ENCODE measurements at places on chromosomes 7 and 10. TPM values are rescaled to one million over a fixed set of nuclear protein-coding genes. Genes with fewer than 3 reads are reported as not detected.

The SVIL gene
- total RNA-seq, result 11.2 TPM

The GNAT3 gene
- total RNA-seq, result not detected

The HABP2 gene
- total RNA-seq, result not detected

The ACADSB gene
- total RNA-seq, result 15.4 TPM

The FFAR4 gene
- not detected for total RNA-seq

The C1QL3 gene
- not detected for total RNA-seq

The SLC26A5 gene
- total RNA-seq, result not detected

The HOXA3 gene
- total RNA-seq, result not detected

The KIFBP gene
- 16.5 TPM for total RNA-seq

GRCh38 chr10:77417806-77418640 lies 219.6 kb downstream of the KCNMA1 start:
- H3K4me1 ChIP-seq, result no peaks in the 10 kb centered on the region
- H3K27ac ChIP-seq, result no peak overlapping the region
- DNase-seq, result no peak
- no peak overlapping the region for H3K4me3 ChIP-seq

DNA sequence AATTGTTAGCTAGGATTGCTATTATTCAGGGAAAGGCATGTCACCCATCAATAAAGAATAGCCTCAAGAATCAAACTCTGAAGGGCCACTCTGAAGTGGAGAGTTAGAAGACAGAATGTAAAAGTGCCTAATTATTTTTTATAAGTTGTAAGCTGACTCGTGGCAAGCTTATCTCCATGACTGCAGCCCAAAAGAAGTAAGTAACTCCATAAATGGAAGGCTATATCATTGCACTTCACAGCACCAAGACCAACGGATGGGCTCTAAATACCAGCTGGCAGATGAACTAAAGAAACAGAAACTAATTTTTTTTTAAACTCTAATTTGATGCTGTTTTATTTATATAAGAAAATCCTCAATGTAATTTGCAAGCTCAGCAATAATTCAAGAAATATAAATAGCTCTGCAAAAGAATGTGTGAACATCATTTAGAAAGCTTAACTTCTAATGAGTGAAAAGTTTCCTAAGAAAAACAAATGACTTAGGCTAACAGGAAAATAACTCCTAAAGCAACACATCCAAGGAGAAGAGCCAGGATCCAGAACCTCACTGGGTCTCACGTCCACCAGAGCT lies 165.5 kb downstream of the SNX13 start:
- H3K27ac ChIP-seq, result no peak overlapping the region
- peaks cover 5% of the 10 kb centered on the region for H3K4me1 ChIP-seq
- no peaks in the 10 kb centered on the region for H3K36me3 ChIP-seq

GRCh38 chr7:74405191-74405898 lies 48.4 kb upstream of the GTF2IRD1 start:
- no peak for DNase-seq
- no peak overlapping the region for H3K27ac ChIP-seq
- no peak overlapping the region for H3K4me3 ChIP-seq
- no peaks in the 10 kb centered on the region for H3K4me1 ChIP-seq
- H3K36me3 ChIP-seq, result no peaks in the 10 kb centered on the region
- no peaks in the 10 kb centered on the region for H3K27me3 ChIP-seq

GRCh38 chr7:96266580-96266979 lies 55.3 kb downstream of the SLC25A13 start:
- no peak overlapping the region for H3K4me3 ChIP-seq
- H3K4me1 ChIP-seq, result peaks cover 10% of the 10 kb centered on the region
- DNase-seq, result no peak
- no peaks in the 10 kb centered on the region for H3K27me3 ChIP-seq
- H3K36me3 ChIP-seq, result peaks cover 6% of the 10 kb centered on the region

GRCh38 chr10:109963439-109963838 lies 40.1 kb upstream of the XPNPEP1 start:
- no peaks in the 10 kb centered on the region for H3K27me3 ChIP-seq
- DNase-seq, result no peak
- H3K27ac ChIP-seq, result no peak overlapping the region
- no peak overlapping the region for H3K4me3 ChIP-seq
- H3K4me1 ChIP-seq, result no peaks in the 10 kb centered on the region

GRCh38 chr7:2876031-2876731 lies 32.1 kb upstream of the GNA12 start:
- peak overlapping the region; percentile 2 for H3K4me3 ChIP-seq
- no peak for DNase-seq
- H3K27me3 ChIP-seq, result peaks cover 2% of the 10 kb centered on the region
- no peaks in the 10 kb centered on the region for H3K36me3 ChIP-seq
- peaks cover 40% of the 10 kb centered on the region for H3K4me1 ChIP-seq

GRCh38 chr10:117136391-117136975 lies 1.6 kb downstream of the VAX1 start:
- H3K4me3 ChIP-seq, result peak overlapping the region; percentile 25
- peaks cover 8% of the 10 kb centered on the region for H3K36me3 ChIP-seq
- peaks cover 16% of the 10 kb centered on the region for H3K4me1 ChIP-seq

GRCh38 chr10:60262647-60263126 lies 127.0 kb downstream of the ANK3 start:
- no peaks in the 10 kb centered on the region for H3K36me3 ChIP-seq
- no peak overlapping the region for H3K4me3 ChIP-seq
- no peaks in the 10 kb centered on the region for H3K27me3 ChIP-seq
- no peak for DNase-seq
- H3K27ac ChIP-seq, result no peak overlapping the region
- H3K4me1 ChIP-seq, result peaks cover 6% of the 10 kb centered on the region

DNA sequence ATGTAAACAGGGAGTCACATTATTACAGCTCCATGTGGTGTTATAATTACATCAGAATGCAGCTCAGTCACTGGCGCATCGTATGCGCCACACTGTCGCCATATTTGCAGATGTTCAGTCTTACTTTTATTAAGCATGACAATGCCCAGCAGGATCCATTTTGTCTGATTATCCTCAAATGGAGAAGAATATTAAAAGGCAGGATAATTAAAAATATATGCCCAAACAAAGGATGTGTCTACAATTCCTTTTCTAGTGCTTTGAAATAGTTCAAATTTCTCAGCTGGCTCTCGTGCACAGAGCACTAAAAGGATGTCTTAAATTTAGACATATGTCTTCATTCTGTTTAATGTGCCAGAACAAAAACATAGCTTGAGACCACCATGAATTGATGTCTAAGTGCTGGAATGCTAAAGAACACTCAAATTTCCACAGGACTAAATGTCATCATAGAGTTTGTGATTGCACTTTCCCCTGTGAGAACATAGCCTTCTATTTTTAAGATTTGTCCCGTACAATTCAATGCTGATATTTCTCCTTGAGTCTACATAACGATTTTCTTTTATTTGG lies 168.0 kb downstream of the DKK1 start:
- no peaks in the 10 kb centered on the region for H3K4me1 ChIP-seq
- H3K27me3 ChIP-seq, result no peaks in the 10 kb centered on the region
- no peaks in the 10 kb centered on the region for H3K36me3 ChIP-seq
- no peak overlapping the region for H3K27ac ChIP-seq
- no peak for DNase-seq

DNA sequence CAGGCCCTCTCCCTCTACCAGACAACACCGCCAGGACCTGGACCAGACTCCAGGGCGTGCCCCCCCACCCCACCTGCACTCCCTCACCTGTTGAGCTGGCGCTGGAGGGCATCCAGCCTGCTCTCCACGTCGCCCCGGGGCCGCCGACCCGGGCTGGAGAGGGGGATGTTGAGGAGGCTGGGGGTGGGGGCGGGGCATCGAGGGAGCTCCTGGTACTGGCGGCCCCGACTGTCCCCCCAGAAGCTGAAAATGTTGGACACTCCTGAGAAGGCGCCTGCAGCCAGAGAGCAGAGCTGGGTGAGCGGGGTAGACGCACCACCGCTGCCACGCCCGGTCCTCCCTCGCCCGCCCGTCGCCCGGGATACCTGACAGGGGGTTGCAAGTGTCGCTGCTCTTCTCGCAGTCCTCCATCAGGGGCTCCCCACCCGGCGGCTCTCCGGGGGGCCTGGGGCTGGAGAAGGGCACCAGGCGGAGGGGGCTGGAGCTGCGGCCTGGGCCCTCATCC lies 30.8 kb downstream of the KCNH2 start:
- DNase-seq, result no peak
- no peak overlapping the region for H3K4me3 ChIP-seq
- H3K36me3 ChIP-seq, result no peaks in the 10 kb centered on the region
- H3K27ac ChIP-seq, result no peak overlapping the region
- peaks cover 7% of the 10 kb centered on the region for H3K27me3 ChIP-seq

DNA sequence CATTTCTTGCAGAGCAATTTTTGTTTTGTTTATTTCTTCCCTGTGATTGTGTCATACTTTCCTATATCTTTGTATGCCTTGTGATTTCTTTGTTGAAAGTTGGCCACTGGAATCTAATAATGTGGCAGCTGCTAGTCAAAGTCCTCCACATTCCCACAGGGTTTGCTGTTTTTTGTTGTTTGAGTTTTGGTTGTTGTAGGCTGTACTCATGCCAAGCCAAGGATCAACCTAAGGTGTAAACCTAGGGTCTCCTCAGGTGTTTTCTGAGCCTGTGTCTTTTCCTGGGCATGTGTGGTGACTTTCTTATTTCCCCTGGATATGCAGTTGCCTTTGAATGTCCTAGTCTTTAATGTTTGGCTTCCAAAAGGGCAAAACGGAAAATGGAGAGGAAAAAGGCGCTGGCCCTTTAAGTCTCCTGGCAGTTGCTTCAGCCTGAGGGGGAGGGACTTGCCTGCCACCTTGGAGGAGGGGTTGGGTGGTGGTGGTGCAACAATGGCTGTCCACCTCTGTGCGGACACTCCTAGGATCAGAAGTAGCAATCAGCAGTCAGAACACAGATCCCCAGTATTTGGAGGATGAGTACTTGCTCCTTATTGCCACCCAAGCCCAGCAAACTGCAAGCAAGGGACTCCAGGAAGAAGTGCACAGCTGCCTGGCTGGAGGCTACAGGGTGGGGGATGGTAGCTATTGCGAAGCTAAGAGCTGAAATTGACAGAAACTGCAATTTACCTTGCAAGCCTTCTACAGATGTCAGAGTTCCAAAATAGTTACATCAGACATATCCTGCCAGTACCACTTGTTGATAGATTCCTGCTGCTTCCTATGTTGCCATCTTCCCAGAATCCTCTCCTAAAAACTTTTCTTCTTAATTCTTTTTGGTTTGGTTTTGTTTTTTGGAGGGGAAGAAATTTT lies 5.6 kb upstream of the ZNF518A start:
- no peak for DNase-seq
- peaks cover 7% of the 10 kb centered on the region for H3K36me3 ChIP-seq
- no peak overlapping the region for H3K27ac ChIP-seq
- no peak overlapping the region for H3K4me3 ChIP-seq

DNA sequence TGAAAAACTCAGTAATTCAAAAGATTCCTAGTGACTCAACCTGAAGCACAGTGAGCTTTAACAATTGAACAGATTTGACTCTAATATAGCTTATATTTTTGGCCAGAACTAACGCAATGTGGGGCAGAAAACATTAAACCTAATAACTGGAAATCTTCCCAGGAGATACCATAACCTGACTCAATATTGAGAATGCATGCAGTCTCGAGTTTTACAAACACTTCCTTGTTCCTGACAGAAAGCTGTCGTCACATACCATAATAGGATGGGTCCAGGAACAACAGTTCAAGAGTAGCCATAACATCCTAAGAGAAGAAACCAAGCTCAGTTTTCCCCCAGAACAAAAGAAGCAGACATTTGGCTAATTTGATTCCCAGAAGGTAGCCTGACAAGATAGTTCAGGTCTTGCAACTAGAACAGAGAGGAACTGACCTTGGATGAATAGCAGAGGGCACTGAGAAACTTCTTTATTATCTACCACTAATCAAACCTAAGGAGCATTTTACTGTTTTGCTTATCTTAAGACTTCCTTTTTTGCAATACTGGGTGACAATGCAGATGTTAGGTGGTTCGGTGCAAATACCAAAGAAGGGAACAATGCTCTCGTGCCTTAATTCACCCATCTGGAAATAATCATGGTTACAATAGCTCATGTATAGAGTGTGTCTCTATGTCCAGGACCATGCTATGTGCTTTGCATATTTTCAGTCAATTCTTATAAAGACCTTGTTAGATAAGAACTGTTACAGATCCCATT lies 38.6 kb upstream of the ACSL5 start:
- H3K4me3 ChIP-seq, result no peak overlapping the region
- H3K27me3 ChIP-seq, result peaks cover 14% of the 10 kb centered on the region
- DNase-seq, result no peak
- no peaks in the 10 kb centered on the region for H3K36me3 ChIP-seq
- no peak overlapping the region for H3K27ac ChIP-seq

- H3K4me3 ChIP-seq, result no peak overlapping the region
- no peak overlapping the region for H3K27ac ChIP-seq
- peaks cover 11% of the 10 kb centered on the region for H3K4me1 ChIP-seq
- no peak for DNase-seq
Observed at GRCh38 chr7:44142028-44142427, 896 bp upstream of the MYL7 start.

DNA sequence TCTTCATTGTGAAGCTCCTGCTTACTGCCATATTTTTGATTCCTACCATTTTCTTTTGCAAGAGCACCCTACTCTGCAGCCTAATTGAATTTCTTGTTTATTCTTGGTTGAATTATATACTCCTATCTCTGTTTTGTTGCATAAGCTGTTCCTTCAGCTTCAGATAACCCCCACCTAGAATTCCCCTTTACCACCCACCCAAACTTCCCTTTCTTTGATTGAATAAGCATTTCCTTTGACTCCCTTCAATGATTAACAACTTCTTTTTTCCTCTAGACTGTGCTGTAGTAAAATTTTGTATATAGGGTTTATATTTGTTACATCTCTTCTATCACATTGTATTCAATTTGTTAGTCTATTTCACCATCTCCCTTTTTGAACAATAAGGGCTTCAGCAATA lies 168.1 kb downstream of the GPR37 start:
- H3K4me1 ChIP-seq, result no peaks in the 10 kb centered on the region
- no peaks in the 10 kb centered on the region for H3K27me3 ChIP-seq
- no peak overlapping the region for H3K27ac ChIP-seq
- H3K4me3 ChIP-seq, result no peak overlapping the region
- H3K36me3 ChIP-seq, result no peaks in the 10 kb centered on the region

GRCh38 chr10:48601789-48602188 lies 3.1 kb downstream of the ARHGAP22 start:
- H3K27me3 ChIP-seq, result peaks cover 40% of the 10 kb centered on the region
- no peak overlapping the region for H3K4me3 ChIP-seq
- H3K27ac ChIP-seq, result no peak overlapping the region
- peaks cover 3% of the 10 kb centered on the region for H3K4me1 ChIP-seq
- no peak for DNase-seq

DNA sequence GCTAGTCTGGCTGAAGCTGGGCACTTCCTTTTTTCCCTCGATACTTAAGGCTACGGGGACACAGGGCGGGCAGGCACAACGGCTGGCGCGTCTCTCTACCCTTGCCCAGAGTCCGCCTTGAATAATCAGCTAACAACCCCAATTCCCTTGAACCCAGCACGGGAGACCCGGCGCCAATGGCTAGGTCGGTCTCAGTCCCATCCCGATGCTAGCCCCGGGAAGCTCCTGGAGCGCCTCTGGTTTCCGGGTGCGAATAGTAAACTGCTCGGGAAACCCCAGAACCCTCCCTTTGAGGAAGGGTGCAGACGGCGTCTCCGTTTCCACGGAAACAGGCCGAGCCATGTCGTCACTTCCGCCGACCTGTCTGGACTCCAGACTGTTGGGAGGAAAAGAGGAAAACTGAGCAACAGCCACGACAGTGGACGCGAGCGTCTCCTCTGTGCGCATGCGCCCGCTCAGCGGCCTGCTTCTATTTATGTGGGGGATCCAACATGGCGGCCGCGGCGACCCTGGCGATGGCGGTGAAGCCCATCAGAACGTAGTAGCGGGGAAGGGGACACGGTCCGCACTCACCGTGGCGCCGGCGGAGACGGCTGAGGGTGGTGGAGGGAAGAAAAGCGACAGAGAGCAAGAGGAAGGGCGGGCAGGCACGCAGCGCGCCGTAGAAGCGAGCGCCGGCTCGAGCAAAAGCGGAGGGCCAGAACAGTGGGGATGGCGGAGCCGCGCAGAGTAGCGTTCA lies at the start of gene UBN2:
Gene UBN2 (plus strand): TSS at position 464 of the 739 bp plus-strand sequence. CDS start 248 bp downstream, at position 712.
- peak; percentile 92 for DNase-seq
- peaks cover 5% of the 10 kb centered on the region for H3K36me3 ChIP-seq
- peaks cover 26% of the 10 kb centered on the region for H3K4me1 ChIP-seq
